Activated CD8-positive, alpha-beta memory T cell treated with anti-CD3 and anti-CD28 coated beads, Interleukin-2, amount 10 ng/mL, durations not matched to agents 7 days and 5 days (primary cell): ENCODE measurements at places on chromosomes 12 and 14. TPM values are rescaled to one million over a fixed set of nuclear protein-coding genes. Genes with fewer than 3 reads are reported as not detected.

DNA sequence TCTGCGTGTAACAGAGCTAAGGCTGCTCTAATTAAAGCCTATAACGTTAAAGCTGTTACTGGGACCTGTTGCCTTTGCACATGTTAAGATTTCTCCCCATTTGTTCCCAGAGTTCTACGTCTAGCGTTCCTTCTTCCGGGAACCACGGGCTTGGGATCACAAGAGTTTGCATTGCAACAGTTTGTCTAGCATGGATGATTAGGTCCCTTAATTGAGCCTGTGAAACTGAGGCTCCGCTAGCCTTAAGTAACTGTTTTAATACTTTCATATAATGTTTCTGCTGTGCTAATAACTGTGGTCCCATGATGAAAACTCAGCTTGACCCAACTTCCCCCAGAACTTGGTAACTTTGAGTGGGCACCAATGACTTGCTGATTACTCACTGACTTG, 16.7 kb upstream of the LYZ start:
- no peak for DNase-seq
- H3K27me3 ChIP-seq, result no peaks in the 10 kb centered on the region
- H3K4me3 ChIP-seq, result peak overlapping the region; percentile 76
- H3K27ac ChIP-seq, result peak overlapping the region; percentile 92
- peaks cover 34% of the 10 kb centered on the region for H3K4me1 ChIP-seq

GRCh38 chr14:102848830-102849525, 71.7 kb downstream of the TRAF3 start:
- H3K4me1 ChIP-seq, result peaks cover 10% of the 10 kb centered on the region
- no peaks in the 10 kb centered on the region for H3K27me3 ChIP-seq
- H3K4me3 ChIP-seq, result no peak overlapping the region
- no peak overlapping the region for H3K27ac ChIP-seq

DNA sequence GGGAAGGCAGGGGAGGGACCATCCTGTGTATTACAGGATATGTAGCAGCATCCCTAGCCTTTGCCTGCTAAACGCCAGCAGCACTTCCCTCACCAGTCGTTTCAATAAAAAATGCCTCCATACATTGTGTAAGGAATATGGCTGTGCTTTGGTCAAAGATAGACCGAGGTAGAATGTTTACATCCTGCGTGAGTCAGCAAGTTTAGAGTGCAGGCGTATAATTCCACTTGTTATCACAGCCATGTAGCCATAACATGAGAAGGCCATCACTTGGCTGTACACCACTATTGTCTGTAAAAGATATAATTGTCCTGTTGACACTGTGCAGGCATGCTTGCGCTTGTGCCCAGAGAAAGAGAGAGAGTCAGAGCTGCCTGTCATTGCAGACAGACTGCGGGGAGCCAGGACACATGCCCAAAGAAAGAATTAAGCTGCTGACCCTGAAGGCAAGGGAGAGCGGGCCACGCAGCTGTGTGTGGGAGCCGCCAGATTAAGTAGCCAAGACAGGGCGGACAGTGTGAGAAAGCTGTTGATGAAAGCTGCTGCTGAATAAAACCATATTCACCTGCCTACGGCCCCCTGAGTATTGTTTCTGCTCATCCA, 68.4 kb downstream of the CRACR2A start:
- DNase-seq, result no peak
- H3K27me3 ChIP-seq, result no peaks in the 10 kb centered on the region
- no peak overlapping the region for H3K27ac ChIP-seq
- peaks cover 17% of the 10 kb centered on the region for H3K36me3 ChIP-seq
- H3K4me3 ChIP-seq, result no peak overlapping the region

DNA sequence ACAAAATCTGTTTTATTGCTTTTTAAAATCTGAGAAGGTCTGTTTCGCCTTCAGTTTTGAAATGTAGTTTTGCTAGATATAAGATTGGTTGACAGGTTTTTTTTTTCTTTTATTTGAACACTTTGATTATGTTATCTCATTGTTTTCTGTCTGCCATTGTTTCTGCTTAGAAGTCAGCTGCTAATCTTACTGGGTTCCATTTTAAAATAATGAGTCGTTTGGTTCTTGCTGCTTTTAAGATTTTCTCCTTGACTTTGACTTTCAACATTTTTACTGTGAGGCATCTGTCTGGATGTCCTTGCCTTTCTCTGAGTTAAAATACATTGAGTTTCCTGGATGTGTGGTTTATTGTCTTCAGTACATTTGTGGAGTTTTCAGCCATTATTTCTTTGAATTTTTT, 56.7 kb downstream of the ADIPOR2 start:
- H3K27ac ChIP-seq, result no peak overlapping the region
- no peak for DNase-seq
- H3K4me1 ChIP-seq, result no peaks in the 10 kb centered on the region
- H3K4me3 ChIP-seq, result no peak overlapping the region
- H3K36me3 ChIP-seq, result peaks cover 52% of the 10 kb centered on the region

The MANSC1 gene
- not detected for total RNA-seq

- H3K27me3 ChIP-seq, result no peaks in the 10 kb centered on the region
- peak within 1 kb of the TSS; percentile 93 for H3K27ac ChIP-seq
Measured at GRCh38 chr12:112937741-112938719, at the start of gene OAS3. Gene OAS3, plus strand, starts transcription at chr12:112938474. Its CDS starts 57 bp downstream, at chr12:112938531.

DNA sequence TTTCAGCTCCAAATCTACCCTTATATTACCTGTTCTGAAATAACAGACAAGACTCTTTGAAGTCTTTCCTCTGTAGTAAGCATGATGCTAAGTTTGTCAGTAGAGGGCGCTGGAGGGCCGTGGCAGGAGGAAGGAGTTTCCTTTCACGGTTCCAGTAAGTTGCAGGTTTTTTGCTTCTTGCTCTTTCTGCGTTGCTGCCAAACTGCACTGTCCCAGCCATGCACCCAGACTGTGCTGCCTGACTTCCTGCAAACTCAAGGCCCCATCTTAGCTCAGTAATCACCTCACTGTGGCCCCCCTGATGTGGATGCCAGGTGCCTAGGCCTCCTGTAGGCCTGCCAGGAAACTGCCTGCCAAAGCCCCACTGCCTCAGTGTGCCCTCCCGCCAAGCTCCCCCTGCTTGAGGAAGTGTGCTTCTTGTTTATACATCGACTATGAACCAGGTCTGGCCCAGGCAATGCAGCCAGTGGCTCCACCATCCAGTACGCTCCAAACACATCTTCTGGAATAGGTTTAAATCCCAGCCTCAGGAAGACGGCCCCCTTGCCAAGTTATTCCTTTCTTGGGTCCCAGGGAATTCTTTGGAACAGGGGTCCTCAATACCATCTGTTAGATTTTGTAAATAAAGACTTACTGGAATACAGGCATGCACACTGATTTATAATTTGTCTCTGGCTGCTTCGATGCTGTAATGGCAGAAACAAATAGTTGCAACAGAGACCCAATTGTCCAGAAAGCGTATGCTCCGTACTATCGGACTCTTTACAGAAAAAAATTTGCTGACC, 193.7 kb upstream of the LRIG3 start:
- DNase-seq, result peak; percentile 68
- no peak overlapping the region for H3K4me3 ChIP-seq
- H3K36me3 ChIP-seq, result no peaks in the 10 kb centered on the region
- no peaks in the 10 kb centered on the region for H3K27me3 ChIP-seq

The SAMD15 gene
- 0.14 TPM for total RNA-seq

GRCh38 chr12:7158781-7159609, 28.8 kb downstream of the CLSTN3 start:
- H3K27me3 ChIP-seq, result peaks cover 18% of the 10 kb centered on the region
- no peak overlapping the region for H3K4me3 ChIP-seq
- peaks cover 5% of the 10 kb centered on the region for H3K4me1 ChIP-seq
- no peak overlapping the region for H3K27ac ChIP-seq
- peaks cover 7% of the 10 kb centered on the region for H3K36me3 ChIP-seq
- no peak for DNase-seq

The MVK gene
- total RNA-seq, result 27.4 TPM

The RPL10L gene
- not detected for total RNA-seq

DNA sequence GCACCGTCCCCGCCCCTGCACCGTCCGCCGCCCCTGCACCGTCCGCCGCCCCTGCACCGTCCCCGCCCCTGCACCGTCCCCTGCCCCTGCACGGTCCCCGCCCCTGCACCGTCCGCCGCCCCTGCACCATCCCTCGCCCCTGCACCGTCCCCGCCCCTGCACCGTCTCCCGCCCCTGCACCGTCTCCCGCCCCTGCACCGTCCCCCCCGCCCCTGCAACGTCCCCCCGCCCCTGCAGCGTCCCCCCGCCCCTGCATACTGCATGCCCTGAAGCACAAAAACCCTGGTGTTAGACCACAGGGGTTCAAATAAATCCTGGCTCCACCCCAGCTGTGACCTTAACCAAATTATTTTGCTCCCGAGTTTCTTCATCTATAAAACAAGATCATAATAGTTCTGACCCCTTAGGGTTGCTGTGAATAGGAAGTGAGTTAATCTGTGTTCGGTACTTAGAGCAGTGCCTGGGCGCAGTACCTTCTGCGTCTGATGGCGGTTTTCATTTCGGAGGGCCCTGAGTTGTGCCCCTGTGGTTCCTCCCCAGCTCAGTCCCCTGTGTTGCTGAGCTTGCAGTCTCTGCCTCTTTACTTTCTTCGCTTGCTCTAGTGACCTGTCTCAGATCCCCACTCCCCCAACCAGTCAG, 38.1 kb downstream of the ESRRB start:
- H3K4me3 ChIP-seq, result no peak overlapping the region
- peaks cover 32% of the 10 kb centered on the region for H3K27me3 ChIP-seq
- H3K4me1 ChIP-seq, result no peaks in the 10 kb centered on the region
- H3K27ac ChIP-seq, result no peak overlapping the region
- no peaks in the 10 kb centered on the region for H3K36me3 ChIP-seq
- no peak for DNase-seq

- no peak overlapping the region for H3K4me3 ChIP-seq
- peak overlapping the region; percentile 19 for H3K27ac ChIP-seq
- peaks cover 10% of the 10 kb centered on the region for H3K4me1 ChIP-seq
- peaks cover 43% of the 10 kb centered on the region for H3K36me3 ChIP-seq
- DNase-seq, result no peak
- no peaks in the 10 kb centered on the region for H3K27me3 ChIP-seq
Measured at GRCh38 chr12:96294831-96295230, 100.7 kb downstream of the ELK3 start.

The TGM1 gene
- 3.0 TPM for total RNA-seq

DNA sequence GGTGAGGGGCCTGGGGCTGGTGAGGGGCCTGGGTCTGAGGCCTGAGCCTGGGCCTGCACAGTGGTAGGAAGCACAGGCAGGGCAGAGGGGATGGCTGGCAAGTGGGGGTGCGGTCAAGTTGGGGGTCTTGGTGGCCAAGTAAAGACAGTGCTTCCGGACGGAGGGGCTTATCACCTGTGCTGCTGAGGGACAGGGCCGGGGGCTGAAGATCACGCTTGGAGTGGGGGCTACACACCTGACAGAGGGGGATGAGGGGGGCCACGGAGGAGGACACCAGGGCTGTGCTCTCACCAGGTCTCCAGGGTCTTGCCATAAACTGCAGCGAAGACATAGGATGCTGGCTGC, 12.2 kb downstream of the TEDC1 start:
- H3K4me3 ChIP-seq, result no peak overlapping the region
- peaks cover 3% of the 10 kb centered on the region for H3K4me1 ChIP-seq
- H3K36me3 ChIP-seq, result no peaks in the 10 kb centered on the region
- H3K27me3 ChIP-seq, result peaks cover 10% of the 10 kb centered on the region
- H3K27ac ChIP-seq, result no peak overlapping the region
- DNase-seq, result no peak

DNA sequence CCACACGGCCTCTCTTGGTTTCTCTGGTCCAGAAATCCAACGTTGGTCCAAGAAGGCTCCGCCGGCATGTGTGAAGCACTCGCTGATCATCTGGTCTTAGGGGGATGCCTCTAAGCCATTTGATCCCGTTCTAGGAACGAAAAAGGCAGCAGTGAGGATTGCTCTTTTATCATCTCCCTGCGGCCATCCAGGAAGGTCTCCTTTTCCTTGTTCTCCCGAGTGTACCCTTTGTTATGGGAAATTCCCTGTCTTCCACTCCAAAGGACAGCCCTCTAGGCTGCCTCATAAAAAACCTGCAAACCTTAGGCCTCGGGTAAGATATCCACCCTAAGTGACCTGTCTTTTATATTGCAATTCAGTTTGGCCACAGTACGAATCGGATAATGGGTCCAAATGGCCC, 85.8 kb downstream of the TMTC3 start:
- no peak overlapping the region for H3K27ac ChIP-seq
- no peak overlapping the region for H3K4me3 ChIP-seq
- no peaks in the 10 kb centered on the region for H3K27me3 ChIP-seq
- H3K4me1 ChIP-seq, result peaks cover 8% of the 10 kb centered on the region
- peaks cover 7% of the 10 kb centered on the region for H3K36me3 ChIP-seq

- H3K4me1 ChIP-seq, result peaks cover 18% of the 10 kb centered on the region
- no peak overlapping the region for H3K4me3 ChIP-seq
- H3K36me3 ChIP-seq, result peaks cover 11% of the 10 kb centered on the region
- H3K27ac ChIP-seq, result peak overlapping the region; percentile 37
Measured at GRCh38 chr12:31797230-31797872, 68.5 kb upstream of the AMN1 start.

DNA sequence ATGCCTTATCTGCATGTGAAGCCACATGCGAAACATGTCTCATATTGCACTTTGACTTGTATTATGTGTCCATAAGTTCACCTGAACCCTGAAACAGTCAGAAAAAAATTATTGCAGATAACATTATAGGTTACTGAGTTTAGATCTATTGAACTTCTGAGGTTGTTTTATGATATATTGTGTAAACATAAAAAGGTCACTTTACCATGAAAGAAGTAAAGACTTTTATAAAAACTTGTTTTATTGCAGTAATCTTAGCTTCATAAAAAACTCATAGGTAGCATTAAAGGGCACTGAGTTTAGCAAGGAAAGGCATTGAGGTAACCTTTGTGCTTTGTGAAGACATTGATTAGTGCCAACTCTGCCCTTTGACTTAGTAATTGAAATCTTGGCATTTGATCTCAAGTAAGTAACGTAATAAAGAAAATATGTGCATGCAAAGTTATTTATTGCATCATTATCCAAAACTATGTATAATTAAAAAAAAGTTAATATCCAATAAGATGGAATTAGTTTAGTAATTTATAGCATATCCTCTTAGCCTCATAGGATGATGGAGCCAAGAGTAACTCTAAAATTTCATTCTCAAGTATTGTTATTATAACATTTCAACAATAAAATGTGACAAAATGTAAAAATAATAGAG, 313.3 kb upstream of the ATP2B1 start:
- H3K36me3 ChIP-seq, result no peaks in the 10 kb centered on the region
- no peak for DNase-seq
- no peak overlapping the region for H3K4me3 ChIP-seq
- H3K4me1 ChIP-seq, result no peaks in the 10 kb centered on the region

GRCh38 chr12:52910248-52910883, 5.5 kb upstream of the KRT8 start:
- no peaks in the 10 kb centered on the region for H3K36me3 ChIP-seq
- H3K27ac ChIP-seq, result no peak overlapping the region
- no peaks in the 10 kb centered on the region for H3K4me1 ChIP-seq

The BLTP3B gene
- total RNA-seq, result 42.0 TPM

The TTC6 gene
- not detected for total RNA-seq

- H3K4me3 ChIP-seq, result no peak overlapping the region
- peaks cover 17% of the 10 kb centered on the region for H3K36me3 ChIP-seq
- H3K27me3 ChIP-seq, result no peaks in the 10 kb centered on the region
- DNase-seq, result no peak
Measured at GRCh38 chr14:64195199-64195598, 99.0 kb downstream of the ESR2 start.
